Ovary (tissue), 10 donors: ENCODE measurements at places on chromosomes 16 and 17.

- DNase-seq = no peak
Measured at GRCh38 chr17:15236281-15237105, 28.6 kb downstream of the PMP22 start.

GRCh38 chr16:53894686-53895085 is 190.7 kb downstream of the FTO start:
- DNase-seq = no peak

GRCh38 chr17:45223539-45224528 is 2.1 kb downstream of the FMNL1 start:
- DNase-seq = no peak

DNA sequence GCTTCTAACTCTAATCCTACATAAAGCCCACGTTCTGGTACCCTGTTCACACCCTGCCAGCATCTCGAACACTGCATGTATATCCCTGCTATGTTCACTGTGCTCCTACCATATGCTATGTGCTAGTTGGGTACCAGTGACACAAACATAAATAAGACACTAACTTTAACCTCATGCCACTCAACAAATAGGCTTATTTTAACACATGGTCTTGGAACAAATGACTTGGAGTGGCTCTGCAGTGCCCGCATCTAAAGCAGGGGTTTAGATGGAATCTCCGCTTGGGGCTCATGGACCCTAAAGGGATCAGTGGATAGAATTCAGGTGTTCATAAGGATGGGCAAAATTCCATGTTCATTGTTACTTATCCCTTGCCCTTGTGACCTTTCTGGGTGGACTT is 175.7 kb upstream of the ZKSCAN2 start:
- DNase-seq = no peak

DNA sequence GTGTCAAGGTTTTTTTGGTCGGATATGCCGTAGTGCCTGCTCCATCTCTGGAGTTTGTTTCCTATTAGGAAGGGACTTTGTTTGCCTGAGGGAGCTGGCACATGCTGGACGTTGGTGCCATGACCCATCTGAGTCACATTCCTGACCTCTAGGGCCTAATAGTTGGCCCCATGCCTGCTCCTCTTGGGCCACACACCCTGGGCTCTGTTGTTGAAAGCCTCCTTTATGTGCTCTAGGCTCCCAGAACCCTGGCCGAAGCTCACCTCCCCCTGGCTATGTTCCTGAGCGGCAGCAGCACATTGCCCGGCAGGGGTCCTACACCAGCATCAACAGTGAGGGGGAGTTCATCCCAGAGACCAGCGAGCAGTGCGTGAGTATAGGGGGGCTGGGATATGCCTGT is 18.4 kb downstream of the LIMD2 start:
- no peak for DNase-seq
